Ammon's horn (tissue), 1 donor: ENCODE measurements at places on chromosomes 12 and 14.
A peak's percentile ranks its signal among the peaks of the same experiment; 100 is the strongest.

- DNase-seq: no peak
These were observed 21.4 kb downstream of the OTUB2 start for GRCh38 chr14:94047581-94047980.

GRCh38 chr12:24979976-24980730 lies 31.3 kb upstream of the BCAT1 start:
- no peak for DNase-seq

GRCh38 chr14:77640756-77641533 lies 24.5 kb upstream of the SPTLC2 start:
- DNase-seq: peak; percentile 35

GRCh38 chr14:101365329-101366158 lies 195.8 kb upstream of the DIO3 start:
- no peak for DNase-seq

DNA sequence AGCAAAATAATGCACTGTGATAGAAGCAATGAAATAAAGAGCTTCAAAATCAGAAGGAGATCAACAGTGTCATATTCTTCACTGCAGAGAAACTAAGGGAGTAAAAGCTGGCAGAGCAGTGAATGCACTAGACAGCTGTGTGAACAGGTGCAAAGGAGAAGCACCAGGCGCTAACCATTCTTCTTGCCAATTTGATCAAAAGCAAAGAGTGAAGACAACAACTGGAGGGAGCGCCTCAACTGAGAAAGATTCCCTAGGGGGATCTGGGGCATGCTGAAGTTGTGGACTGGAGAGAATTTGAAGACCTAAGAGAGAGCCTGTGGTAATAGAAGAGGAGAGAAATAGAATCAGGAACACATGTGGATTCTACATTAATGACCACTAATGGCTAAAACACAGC lies 50.4 kb upstream of the OVCH1 start:
- DNase-seq: no peak

GRCh38 chr12:16467272-16467671 lies 119.8 kb downstream of the MGST1 start:
- DNase-seq: no peak

DNA sequence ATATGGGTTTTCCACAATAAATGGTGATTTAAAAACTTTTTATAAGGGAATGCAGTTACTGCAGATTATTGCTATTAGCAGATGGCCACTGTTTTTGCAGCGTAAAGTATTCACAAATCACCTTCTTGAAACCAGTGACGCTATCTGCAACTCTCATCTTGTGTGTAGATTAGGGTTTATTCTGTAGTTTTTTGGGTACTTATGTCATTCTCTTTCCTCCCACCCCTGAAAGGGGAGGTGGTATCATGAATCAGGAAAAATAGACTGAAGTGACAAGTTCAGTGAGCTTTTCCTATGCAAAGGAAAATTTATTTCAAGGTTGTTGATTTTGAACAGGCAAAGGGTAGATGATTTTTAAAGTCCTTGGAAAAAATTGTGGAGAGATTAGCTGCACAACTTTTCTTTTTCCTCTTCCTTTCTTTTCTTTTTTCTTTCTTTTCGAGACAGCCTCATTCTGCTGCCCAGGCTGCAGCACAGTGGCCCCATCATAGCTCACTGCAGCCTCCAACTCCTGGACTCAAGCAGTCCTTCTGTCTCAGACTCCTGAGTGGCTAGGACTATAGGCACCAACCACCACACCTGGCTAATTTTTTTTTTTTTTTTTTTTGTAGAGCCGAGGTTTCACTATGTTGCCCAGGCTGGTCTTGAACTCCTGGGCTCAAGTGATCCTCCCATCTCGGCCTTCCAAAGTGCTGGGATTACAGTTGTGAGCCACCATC lies 1.6 kb downstream of the FRS2 start:
- no peak for DNase-seq

- DNase-seq: no peak
These were observed 476.9 kb downstream of the LRIG3 start for GRCh38 chr12:58443273-58443980.

DNA sequence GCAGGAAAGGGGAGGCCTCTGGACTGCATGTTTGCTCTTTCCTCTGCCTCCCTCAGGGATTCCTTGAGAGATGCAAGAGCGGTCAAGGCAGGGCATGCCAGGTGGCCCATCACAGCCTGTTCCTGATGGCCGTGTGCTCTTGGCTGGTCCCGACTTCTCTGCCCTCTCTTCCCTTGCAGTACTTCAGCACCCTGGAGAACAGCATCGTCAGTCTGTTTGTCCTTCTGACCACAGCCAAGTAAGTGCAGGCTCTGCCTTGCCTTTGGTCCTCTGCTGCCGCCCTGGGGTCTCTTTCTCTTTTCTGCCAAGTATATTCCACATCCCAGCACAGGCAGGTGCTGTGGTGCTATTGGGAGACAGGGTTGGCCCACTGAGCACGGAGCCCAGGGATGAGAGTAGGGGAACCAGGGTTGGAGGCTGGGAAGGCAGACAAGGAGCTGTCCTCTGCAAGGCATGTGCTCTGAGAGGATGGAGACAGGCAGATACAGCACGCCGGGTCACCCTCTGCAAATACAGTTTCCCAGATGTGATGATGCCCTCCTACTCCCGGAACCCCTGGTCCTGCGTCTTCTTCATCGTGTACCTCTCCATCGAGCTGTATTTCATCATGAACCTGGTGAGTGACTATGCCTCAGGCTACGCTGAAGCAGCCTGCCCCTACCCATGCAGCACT lies 51.9 kb downstream of the TPCN1 start:
- no peak for DNase-seq

DNA sequence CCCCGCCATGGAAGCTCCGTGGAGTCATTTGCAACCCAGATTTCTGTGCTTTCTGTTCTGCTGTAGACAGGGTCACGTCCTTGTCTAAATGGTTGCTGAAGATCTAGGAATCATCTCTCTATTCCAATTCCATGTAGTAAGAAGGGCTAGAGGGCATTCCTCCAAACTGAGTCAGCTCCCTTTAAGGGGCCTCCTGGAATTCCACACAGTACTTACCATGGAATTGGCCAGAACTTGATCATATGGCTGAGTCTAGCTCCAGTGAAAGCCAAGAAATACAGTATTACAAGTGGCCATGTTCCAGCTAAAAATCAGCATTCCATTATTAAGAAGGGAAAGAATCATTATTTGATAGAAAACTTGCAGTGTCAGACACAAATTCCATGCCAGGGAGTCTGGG lies 171.9 kb downstream of the PRKCH start:
- no peak for DNase-seq

DNA sequence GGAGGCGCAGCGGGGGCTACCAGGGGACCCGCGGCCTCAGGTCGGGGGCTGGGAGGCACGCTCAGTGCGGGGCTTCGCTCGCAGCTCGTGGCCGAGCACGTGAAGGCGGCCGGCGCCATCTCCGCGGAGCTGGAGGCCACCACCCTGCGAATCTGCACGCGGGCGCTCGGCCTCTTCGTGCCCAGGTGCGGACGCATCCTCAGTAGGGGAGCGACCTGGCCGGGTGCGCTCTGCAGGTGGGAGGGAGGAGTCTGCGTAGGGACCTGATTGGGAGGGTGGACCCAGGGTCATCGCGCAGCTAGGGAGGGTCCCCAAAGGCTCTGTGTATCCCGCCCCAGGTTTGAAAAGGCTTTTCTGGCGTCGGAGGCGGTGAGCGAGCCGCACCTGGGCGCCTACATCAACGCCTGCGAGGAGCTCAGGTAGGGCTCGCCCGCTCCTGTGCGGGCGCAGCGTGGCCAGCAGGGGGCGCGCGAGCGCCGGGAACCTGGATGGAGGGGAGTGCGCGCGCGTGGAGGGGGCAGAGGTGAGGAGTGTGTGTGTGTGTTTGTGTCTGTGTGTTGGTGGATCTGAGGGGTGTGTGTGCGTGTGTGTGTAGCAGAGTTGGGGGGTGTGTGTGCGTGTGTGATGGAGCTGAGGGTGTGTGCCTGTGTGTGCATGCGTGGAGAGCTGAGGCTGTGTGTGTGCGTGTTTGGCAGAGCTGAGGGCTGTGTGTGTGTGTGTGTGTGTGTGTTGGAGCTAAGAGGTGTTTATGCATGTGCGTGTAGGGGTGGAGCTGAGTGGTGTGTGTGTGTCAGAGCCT lies 10.3 kb downstream of the EXOC3L4 start:
- DNase-seq: peak; percentile 49

DNA sequence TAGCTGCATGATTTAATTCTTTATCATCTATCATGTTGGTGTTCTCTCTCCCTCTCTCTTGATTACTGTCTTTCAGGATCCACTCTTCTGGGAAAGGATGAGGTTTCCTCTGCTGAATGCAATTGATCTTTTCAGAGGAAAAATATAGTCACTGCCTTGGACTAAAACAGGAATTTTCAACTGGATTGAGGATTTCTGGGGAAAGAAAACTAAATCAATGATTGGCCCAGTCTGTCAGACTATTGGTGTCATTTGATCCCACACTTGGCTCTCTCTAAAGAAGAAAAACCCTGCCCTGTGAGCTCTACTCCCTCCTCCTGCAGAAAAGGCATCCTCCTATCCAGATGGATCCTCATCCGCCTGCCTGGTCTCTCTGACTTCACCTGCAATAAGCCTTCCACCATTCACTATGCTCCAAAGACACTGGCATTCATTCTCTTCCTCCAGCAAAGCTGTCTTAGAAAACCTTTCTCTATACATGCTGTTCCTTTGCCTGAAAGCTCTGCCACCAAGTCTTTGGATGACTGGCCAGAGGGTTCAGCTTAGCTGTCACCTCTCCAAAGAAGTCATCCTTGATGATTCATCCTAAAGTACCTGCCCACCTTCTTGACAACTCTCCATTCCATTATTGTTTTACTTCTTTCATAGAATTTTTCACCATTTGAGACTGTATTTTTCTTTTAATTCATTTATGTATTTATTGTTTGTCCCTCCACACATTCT lies 127.7 kb upstream of the CAND1 start:
- DNase-seq: no peak

DNA sequence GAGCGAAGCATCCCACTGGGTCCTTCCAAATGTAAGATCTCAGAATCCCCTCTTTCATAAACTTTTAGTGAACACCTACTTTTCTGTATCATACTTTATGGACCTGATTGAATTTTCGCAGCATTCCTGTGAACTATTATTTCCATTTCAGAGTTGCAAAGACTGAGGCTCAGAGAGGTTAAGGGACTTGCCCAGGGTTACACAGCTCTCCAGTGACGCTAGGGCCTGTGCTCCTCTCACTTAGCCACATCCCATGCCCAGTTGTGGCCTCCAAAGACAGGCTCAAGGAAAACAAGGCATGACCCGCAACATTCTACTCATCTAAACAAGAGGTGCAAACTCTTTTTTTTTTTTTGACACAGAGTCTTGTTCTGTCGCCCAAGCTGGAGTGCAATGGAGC lies 25.9 kb upstream of the SPPL3 start:
- DNase-seq: no peak

GRCh38 chr12:19048943-19049342 lies 80.6 kb upstream of the PLEKHA5 start:
- DNase-seq: no peak

- no peak for DNase-seq
These were observed 5.9 kb downstream of the GSG1 start for GRCh38 chr12:13097491-13098011.

DNA sequence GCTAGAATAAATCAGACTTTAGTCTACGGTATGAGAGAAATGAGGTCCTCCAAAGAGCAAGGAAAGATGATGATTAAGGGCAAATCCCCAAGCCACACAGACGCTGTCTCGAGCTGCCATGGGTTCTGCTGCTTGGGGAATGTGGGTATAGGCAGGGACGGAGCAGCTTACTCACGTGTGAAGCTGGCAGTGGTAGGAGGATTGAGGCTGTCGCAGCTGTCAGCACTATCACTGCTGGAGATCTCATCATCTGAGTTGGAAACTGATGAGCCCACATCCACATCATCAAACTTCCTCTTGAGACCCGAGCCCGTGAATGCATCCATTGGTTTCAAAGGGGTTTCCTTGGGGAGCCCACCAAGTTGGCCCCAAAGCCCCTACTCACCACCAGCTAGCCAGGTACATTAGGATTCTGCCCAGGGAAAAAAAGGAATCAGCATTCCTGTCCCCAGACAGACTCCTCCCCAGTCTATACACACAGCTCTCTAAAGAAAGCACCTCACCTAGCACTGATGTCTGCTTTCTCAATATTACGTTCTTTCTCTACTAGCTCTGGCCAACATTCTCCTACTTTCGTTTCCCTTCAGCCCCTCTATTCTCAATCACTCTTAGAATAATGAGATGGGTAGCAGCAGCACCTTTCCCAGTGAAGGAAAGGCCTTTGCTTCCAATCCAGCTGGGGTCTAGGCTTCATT lies 7.0 kb downstream of the CSRNP2 start:
- DNase-seq: no peak

DNA sequence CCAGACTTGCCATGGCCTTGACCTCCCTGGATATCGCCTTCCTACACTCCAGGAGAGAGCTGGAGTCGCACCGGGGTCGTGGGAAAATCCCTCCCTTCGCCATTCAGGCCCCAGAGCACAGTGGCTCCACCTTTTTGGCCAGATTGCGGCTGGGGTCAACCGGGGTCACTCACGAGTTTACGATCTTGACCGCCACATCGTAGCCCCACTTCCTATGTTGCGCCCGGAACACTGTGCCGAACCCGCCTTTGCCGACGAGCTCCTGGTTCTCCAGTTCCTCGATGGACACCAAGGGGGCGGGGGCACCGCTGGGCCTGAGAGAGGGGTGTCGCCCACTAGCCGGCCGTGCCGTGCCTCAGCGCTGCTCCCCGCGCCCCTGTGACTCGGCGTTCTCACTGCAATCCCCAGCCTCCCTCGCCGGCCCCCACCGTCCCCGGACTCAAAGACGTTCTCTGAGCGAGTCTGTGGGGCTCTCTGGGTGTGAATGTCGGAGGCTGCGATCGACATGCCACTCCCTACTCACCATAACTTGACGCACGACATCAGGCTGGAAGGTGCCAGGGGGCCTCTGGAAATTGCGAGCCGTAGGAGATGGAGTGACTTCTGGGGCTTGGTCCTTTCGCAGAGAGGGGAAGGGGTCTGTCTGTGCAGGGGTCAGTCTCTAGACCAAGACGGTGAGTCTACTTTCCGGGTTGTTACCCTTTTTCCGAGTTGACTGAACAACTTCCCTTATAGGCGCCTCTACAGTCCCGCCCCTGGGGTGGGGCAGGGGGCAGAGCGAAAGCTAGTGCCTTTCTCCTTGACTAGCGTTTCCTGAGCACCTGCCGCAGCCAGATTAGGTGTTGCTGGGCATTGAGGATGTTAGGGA lies at the start of gene RIPK3:
TSS of gene RIPK3 (minus strand) at position 708 of the 868 bp plus-strand sequence. CDS start at position 543, 165 bp downstream.
- DNase-seq: no peak

DNA sequence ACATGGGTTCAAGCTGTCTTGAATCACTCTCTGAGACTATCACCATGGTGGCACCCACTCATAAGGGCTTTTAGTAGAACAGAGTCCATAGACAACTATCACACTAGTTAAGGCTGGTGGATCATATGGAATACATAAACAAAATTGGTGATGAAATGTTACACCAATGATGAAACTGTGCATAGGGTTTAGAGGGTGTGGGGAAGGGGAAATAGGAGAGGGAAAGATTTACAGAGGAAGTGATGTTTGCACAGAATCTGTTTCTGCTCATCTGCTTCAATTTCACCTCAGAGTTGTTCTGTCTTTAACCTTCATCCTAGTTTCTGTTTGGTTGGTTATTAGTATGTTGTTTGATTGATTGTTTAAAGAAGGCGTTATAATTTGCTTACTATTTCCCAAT lies 2.4 kb upstream of the RXYLT1 start:
- DNase-seq: no peak

GRCh38 chr14:92215579-92215978 lies 93.8 kb downstream of the CPSF2 start:
- no peak for DNase-seq

- no peak for DNase-seq
These were observed 49.7 kb downstream of the DAAM1 start for GRCh38 chr14:59238216-59238615.
